ENCODE measurements at places on chromosomes 2 and 18.

- DNase-seq: no peak
Measured at GRCh38 chr2:28898048-28898447, 3.6 kb downstream of the WDR43 start.

DNA sequence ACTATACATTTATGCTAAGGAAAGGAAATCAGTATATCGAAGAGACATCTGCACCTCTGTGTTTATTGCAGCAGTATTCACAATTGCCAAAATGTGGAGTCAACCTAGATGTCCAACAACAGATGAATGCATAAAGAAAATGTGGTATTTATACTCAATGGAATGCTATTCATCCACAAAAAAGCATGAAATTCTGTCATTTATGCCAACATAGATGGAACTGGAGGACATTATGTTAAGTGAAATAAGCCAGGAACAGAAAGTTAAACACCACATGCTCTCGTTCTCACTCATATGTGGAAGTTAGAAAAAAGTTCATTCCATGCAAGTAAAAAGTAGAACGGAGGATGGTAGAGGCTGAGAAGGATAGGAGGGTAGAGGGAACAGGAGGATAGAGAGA, 59.5 kb downstream of the TWSG1 start:
- DNase-seq: no peak

GRCh38 chr2:178280244-178280852, 86.0 kb downstream of the OSBPL6 start:
- DNase-seq: peak; percentile 50

DNA sequence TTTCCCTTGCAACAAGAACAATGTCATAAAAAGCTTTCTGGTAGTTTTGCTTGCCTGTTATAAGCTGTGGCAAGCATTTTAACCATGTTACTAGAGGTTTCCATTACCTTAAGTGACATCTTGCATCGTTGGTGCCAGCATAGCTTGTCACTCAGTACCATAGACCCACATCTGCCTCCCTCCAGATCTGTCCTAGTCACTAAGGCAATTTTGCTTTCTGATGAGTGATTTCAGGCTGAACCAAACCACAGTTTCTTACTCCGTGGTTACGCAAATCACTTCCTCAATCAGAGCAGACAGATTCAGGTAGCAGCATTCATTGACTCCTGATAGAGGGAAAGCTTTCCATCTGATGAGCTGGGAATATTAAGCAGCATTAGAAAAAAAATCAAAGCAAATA, 1057.5 kb upstream of the FAM98A start:
- DNase-seq: no peak

DNA sequence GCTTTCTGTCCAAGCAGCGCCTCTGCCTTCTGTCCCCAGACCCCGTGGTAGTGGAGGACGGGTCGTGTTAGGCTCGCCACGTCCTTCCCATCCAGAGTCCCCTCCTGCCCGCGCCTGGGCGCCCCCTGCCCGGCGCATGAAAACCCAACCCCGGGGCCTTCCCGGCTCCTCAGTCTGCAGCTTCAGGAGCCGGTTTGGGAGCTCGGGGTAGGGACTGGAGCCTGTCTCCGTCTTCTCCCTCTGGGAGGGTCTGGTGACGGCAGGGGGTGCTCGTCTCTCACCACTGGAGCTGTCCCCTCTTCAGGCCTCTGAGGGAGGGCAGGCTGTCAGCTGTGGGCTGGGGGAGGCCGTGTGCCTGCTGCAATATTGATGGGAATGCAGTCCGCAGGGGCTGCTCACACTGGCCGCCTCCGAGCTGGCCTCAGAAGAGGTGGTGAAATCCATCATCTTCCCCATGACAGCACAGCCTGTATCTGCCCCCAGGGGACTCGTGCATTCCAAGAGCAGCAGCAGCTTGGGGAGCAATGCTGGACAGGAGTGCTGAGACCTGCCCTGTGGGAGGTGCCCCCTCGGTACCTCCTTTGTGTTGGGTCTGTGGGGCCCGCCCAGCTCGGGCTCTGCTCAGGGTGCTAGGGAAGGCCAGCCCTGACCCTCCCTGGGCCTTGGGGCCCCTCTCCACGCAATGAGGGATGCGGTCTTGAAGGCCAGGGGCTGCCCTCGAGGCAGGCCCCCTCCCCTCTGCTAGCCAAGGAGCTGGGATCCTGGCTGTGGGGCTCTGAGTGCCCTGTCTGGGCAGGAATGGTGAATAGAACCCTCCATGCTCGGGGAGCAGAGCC, 17.8 kb upstream of the KLHL30 start:
- no peak for DNase-seq

- DNase-seq: no peak
Measured at GRCh38 chr2:229340086-229340760, 69.1 kb upstream of the PID1 start.

DNA sequence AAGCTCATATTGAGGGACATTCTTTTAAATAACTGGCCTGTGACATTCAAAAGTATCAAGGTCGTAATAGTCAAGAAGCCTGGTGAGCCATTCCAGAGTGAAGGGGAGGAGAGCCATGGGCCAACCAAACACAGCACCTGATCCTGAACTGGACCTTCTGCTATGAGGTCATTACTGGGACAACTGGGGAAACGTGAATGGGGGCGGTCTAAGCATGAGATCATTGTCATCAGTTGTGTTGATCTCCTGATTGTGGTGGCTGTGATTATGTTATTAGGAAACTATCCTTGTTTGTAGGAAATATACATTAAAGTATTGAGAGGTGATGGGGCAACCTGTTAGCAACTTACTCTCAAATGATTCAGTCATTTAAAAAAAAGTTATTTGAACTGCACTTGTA, 79.3 kb downstream of the FBXO15 start:
- DNase-seq: no peak

DNA sequence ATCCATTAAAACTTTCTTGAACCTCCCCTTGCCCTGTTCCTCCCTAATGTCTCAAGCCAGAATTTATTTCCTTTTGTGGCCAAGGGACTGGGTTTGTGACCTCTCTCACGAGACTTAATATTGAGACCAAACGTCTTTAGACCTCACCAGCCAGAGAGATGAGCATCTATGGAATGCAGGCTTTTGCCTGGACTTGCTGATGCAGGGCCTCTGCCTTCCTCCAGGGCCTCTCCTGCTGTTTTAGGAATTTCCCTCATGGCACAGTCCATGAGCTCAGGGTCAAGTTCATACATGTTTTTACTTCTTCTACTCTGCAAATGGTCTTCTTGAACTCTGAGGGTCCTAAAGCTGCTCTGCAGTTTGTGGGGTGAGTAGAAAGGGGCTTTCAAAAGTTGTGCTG, 22.3 kb downstream of the IL1B start:
- no peak for DNase-seq

Measured in GM13976 (cell line).